ENCODE measurements at places on chromosomes 16 and 17.
A peak's percentile ranks its signal among the peaks of the same experiment; 100 is the strongest.

- peak; percentile 65 for DNase-seq
These were observed 8.1 kb upstream of the EFCAB13 start for GRCh38 chr17:47315451-47316266.

- DNase-seq, result peak; percentile 97
These were observed at the start of gene ADGRG1 for GRCh38 chr16:57628008-57628781. Gene ADGRG1 (plus strand): TSS chr16:57628630. CDS start chr16:57650288, 21,658 bp downstream.

DNA sequence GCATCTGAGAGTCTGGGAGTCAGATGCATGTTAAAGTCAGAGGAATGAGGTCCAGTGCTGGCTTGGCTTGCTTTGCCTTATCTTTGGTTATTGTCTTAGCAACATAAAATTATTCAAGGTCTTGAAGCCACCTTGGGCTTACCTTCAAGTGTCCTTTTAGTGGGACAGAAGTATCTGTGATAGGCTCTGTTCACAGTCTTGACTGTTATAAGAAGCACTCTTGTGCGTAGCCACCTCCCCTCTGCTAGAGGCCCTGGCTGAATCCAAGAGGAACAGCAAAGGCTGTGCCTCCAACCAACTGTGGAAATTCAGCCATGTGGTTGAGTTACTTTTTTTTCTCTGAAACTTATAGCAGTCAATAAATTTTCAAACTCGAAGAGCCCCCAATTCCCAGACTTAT, 8.6 kb upstream of the MAP3K3 start:
- no peak for DNase-seq

DNA sequence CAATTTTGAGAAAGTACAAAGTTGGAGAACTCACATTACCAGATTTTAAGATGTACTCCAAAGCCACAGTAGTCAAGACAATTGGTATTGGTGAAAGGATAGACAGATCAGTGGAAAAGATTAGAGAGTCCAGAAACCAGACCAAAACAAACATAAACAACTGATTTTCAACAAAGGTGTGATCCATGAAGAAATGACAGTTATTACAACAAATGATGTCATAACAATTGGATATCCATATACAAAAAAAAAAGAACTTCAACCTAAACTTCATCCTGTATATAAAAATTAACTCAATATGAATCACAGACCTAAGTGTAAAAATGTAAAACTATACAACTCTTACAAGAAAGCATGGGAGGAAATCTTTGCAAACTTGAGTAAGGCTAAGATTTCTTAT, 8.4 kb downstream of the CEP112 start:
- no peak for DNase-seq

DNA sequence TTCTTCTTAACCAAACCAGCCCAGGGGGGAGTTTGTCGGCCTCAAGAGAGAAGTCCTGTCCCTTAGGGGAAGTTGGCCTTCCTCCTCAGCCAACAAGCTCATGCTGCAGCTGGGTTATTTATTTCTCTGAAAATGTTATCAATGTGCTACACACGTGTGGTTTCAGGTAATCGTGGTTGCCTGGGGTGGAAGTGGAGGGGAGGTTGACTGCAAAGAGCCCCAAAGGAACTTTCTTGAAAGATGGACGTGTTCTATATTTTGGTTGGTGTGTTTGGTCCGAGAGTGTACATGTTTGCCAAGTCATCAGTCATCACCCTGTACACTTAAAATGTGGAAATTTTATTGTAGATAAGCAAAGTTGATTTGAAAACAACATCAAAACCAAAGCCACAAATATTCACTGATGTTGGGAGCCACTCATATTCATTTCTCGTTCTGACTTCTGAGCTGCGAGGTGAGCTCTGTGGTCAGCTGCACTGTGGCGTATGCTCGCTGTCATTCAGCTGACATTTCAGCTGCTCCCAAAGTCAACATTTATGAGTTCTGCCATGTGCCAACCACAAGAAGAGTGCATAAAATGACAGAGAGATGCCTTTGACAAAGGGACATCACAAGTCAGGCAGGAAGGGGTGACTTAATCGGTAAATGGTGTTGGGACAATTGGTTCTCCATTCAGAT, 26.5 kb upstream of the ADGRG1 start:
- DNase-seq, result no peak

DNA sequence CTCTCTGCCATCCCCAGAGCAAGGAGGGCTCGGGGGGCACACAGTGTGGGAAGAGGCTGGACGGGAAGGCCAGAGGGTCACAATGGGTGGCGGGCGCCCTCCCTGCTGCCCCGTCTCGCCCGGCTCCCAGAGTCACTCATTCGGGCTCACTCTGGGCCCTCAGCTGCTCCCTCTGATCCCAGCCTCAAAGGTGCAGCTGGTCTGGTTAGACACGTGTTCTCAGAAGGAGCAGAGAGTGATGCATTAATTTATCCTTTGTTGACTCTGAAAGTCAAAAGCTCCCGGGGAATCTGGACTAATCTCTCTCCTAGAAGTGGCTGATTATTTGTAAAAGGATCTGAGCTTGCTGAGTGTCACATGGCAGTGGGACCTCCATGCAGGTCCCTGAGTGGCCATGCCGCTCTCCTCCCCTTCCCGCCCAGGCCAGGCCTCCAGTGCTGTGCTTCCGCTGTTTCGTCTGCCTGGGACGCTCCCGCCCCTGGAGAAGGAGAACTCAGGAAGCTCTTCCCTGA, 87.5 kb downstream of the SEC14L1 start:
- DNase-seq, result no peak

DNA sequence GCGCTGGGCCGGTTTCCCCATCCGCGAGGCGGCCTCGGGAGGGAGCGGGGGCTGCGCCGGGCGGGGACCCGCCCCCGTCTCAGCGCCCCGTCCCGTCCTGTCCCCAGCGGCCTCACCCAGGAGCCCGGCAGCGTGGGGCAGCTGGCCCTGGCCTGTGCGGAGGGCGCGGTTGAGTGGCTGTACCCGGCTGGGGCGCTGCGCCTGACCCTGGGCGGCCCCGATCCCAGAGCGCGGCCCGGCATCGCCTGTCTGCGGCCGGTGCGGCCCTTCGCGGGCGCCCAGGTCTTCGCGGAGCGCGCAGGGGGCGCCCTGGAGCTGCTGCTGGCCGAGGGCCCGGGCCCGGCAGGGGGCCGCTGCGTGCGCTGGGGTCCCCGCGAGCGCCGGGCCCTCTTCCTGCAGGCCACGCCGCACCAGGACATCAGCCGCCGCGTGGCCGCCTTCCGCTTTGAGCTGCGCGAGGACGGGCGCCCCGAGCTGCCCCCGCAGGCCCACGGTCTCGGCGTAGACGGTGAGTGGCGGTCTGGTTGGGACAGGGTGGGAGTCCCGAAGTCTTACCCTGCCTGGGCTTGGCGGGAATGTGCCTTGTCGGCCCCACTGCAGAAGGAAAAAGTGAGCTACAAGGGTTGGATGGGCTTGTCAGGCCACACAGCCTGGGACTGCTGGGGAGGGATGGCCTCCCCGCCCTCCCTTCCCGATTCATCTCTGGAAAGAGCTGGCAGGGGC, 720 bp downstream of the METRN start:
- DNase-seq, result no peak

- peak; percentile 91 for DNase-seq
These were observed 161.2 kb upstream of the IRX3 start for GRCh38 chr16:54447576-54448440.

DNA sequence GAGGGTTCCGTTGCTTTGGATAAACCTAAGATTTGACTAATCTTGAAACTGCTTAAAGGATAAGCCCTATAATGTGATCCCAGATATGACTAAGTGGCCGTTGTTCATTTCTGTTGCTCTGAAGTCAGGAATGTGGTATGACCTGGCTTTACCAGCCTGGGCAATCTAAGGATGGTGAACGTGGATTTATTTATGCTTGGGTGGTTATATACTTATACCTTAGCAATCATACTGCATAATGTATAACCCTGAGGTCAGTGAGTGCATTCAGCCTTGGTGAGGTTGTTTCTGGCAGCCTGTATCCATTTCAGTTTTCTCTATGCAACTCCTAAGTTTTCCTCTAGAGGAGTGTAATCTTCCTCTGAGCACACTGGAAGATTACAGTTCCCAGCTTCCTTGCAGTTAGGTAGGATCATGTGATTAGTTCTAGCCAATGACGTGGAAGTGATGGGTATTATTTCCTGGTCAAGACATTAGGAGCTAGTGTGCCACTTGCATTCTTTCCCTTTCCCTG, 41.9 kb downstream of the FTO start:
- DNase-seq, result peak; percentile 88

DNA sequence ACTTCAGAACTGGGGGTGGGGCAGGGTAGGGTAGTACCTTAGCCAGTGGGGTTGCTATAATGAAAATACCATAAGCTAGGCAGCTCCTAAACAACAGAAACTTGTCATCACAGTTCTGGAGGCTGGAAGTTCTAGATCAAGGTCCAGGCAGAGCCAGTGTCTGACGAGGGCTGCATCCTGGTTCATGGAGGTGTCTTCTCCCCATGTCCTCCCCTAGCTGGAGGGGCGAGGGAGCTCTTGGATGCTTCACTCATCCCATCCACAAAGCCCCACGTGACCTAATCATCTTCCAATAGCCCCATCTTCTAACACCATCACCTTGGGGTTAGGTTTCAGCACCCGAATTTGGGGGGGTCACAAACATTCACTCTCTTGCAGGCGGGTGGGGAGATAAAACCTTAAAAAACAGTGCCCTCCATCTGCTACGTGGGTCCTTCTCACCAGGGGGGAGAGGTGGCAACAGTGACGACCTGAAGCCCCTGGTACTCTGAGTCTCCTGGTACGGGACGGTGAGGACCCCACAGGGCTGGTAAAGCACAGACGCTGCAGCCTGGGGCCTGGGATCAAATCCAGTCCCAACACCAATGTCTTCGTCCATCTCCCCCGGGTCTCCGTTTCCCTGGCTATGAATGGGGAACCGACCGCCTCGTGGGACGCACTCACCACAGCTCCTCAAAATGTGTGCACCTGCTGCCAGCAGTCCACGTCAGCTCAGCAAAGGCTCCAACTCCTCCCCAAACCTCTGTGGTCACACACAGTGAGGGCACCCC, 22.8 kb downstream of the RAB40B start:
- no peak for DNase-seq
